HCT116 (cell line): ENCODE measurements at places on chromosomes 5 and 9.

- H3K27me3 ChIP-seq, result no peaks in the 10 kb centered on the region
- H3K27ac ChIP-seq, result peak overlapping the region; percentile 72
- peaks cover 58% of the 10 kb centered on the region for H3K4me1 ChIP-seq
- no peak for DNase-seq
These were observed 957 bp downstream of the PRELID1 start for GRCh38 chr5:177304392-177305119.

- H3K27me3 ChIP-seq, result peaks cover 64% of the 10 kb centered on the region
- H3K27ac ChIP-seq, result no peak overlapping the region
- no peaks in the 10 kb centered on the region for H3K36me3 ChIP-seq
- no peak for DNase-seq
These were observed 171.1 kb downstream of the TARS1 start for GRCh38 chr5:33611877-33612276.

GRCh38 chr5:126851501-126852011 lies 74.6 kb downstream of the LMNB1 start:
- no peaks in the 10 kb centered on the region for H3K27me3 ChIP-seq
- no peaks in the 10 kb centered on the region for H3K36me3 ChIP-seq
- no peaks in the 10 kb centered on the region for H3K4me1 ChIP-seq
- H3K4me3 ChIP-seq, result no peak overlapping the region
- DNase-seq, result no peak

GRCh38 chr5:92518318-92518904 lies 1062.6 kb downstream of the NR2F1-AS1 start:
- no peak overlapping the region for H3K4me3 ChIP-seq
- H3K36me3 ChIP-seq, result no peaks in the 10 kb centered on the region
- H3K27me3 ChIP-seq, result no peaks in the 10 kb centered on the region
- peak; percentile 16 for DNase-seq

- no peak for DNase-seq
- no peaks in the 10 kb centered on the region for H3K4me1 ChIP-seq
- no peak overlapping the region for H3K4me3 ChIP-seq
- H3K36me3 ChIP-seq, result no peaks in the 10 kb centered on the region
- H3K27me3 ChIP-seq, result peaks cover 30% of the 10 kb centered on the region
These were observed 220.9 kb downstream of the TRIM32 start for GRCh38 chr9:116907989-116908388.

GRCh38 chr5:7787770-7788169 lies 63.2 kb downstream of the CFAP90 start:
- H3K27me3 ChIP-seq, result peaks cover 19% of the 10 kb centered on the region
- H3K27ac ChIP-seq, result no peak overlapping the region
- no peak overlapping the region for H3K4me3 ChIP-seq
- no peak for DNase-seq
- H3K4me1 ChIP-seq, result no peaks in the 10 kb centered on the region

GRCh38 chr5:137355708-137356107 lies 143.4 kb downstream of the SPOCK1 start:
- H3K4me1 ChIP-seq, result no peaks in the 10 kb centered on the region
- no peak overlapping the region for H3K4me3 ChIP-seq
- no peak for DNase-seq
- no peak overlapping the region for H3K27ac ChIP-seq
- H3K27me3 ChIP-seq, result peaks cover 84% of the 10 kb centered on the region
- H3K36me3 ChIP-seq, result no peaks in the 10 kb centered on the region

- DNase-seq, result no peak
- H3K4me1 ChIP-seq, result no peaks in the 10 kb centered on the region
- H3K4me3 ChIP-seq, result no peak overlapping the region
- no peaks in the 10 kb centered on the region for H3K36me3 ChIP-seq
- no peak overlapping the region for H3K27ac ChIP-seq
These were observed 379.4 kb downstream of the PRR16 start for GRCh38 chr5:120843390-120843980.

DNA sequence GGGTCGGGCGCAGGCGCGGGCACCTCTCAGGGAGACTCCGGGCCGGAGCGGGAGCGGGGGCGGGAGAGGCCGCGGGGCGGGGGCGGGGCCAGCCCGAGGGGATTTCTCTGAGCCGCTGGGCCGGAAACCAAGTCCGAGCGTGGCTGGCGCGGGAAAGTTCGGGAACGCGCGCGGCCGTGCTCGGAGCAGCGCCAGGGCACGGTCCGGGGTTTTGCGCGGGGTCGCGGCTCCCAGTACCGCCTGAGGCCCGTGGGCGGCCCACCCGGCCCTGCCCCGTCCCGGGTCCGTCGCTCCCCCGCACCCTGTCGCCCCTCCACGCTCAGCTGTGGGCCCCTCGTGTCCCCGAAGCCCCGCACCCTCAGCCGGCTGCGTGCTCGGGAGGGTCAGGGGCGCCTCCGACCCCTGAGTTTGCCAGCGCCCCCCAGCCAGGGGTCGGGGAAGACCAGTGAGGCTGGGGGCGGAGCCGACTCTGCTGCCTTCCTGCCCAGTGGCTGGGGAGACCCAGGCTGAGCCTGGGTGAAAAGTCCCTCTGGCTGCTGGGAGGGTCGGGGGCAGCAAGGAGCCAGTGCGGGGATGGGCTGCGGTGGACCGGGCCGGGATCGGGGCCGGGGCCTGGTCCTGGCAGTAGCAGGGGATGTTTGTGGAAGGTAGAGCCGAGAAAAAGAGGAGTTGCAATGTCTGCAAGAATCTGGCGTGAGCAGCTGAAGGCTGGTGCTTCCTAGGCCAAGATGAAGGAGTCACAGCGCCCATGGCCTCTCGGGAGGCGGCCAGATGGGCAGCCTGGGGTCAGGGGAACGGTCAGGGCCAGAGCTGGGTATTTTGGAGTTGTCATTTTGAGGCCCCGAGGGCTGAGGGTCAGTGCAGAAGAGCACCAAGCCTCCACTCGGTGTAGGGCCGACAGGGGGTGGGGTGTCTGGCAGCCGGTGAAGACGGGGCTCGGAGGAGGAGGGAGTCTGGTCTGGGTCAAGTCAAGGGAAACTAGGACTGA lies 588 bp downstream of the TRAF2 start:
- peak overlapping the region; percentile 88 for H3K27ac ChIP-seq
- H3K27me3 ChIP-seq, result no peaks in the 10 kb centered on the region
- DNase-seq, result no peak
- H3K36me3 ChIP-seq, result no peaks in the 10 kb centered on the region
- peak overlapping the region; percentile 79 for H3K4me3 ChIP-seq

GRCh38 chr5:14956423-14957046 lies 85.0 kb upstream of the ANKH start:
- peaks cover 7% of the 10 kb centered on the region; the same call in 1 of the 2 replicates for H3K4me1 ChIP-seq
- no peaks in the 10 kb centered on the region for H3K27me3 ChIP-seq
- no peak for DNase-seq
- no peak overlapping the region for H3K27ac ChIP-seq

DNA sequence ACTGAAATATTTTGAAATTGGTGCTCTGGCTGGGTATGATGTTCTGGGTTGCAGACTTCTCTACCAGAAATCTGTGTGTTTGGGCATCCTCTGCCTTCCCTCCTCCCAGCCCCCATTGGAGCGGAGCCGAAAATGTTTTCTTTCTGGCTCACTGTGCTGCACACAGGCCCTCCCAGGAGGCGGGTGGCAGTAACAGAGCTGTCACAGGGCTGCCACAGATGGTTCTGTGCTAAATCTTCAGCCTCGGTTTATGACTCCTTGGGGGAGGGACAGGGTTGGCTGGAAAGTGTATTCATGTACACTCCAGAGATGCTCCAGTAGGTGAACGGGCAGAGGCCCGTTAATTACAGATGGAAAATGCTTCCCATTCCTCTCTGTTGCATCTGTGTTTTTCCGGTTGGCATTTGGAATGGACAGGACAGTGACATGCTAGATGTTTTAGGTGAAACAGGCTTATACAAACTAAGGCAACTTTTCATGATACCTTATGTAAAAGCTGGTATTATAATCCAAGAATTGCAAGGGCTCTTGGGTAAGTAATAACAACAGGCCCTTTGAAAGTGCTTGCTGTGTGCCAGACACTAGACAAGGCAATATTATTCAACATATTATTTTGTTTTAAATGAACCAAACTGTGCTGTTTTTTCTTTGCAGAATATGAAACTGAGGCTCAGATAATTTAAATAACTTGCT lies 180.2 kb downstream of the ADCY2 start:
- no peak overlapping the region for H3K27ac ChIP-seq
- H3K4me3 ChIP-seq, result no peak overlapping the region
- H3K36me3 ChIP-seq, result no peaks in the 10 kb centered on the region
- no peaks in the 10 kb centered on the region for H3K27me3 ChIP-seq
- no peaks in the 10 kb centered on the region for H3K4me1 ChIP-seq
- no peak for DNase-seq

- no peak for DNase-seq
- no peaks in the 10 kb centered on the region for H3K4me1 ChIP-seq
- no peak overlapping the region for H3K4me3 ChIP-seq
- no peak overlapping the region for H3K27ac ChIP-seq
These were observed 84.3 kb downstream of the EQTN start for GRCh38 chr9:27212621-27213020.

DNA sequence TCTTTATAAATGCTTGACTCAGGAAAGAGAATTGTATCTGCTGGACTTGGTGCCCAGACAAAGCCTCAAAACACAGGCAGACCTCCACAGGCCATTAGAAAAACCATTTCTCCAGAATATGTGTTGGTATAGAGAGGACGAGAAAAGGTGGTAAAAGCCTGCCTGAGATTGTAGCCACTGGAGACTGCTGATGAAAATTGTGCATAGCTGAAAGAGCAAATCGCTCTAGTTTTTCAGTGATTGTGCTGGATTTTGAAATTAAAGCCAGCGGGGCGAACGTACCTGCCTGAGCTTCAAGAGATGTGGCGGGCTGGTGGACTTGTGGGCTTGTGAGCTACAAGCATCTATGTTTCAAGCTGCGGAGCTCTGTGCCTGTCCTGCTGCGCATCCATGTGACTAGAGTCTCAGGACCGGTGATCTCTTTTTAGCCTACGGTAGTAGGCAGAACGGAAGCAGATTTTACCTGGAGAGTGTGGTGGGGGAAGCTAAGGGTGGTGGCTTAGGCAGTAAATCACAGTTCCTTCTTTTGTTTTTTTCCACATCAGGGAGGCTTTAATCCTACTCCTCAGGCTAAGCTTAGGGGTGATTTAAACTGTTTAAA lies 193.6 kb downstream of the SREK1 start:
- DNase-seq, result no peak
- H3K4me3 ChIP-seq, result no peak overlapping the region
- H3K27me3 ChIP-seq, result peaks cover 75% of the 10 kb centered on the region
- no peaks in the 10 kb centered on the region for H3K36me3 ChIP-seq
- H3K27ac ChIP-seq, result no peak overlapping the region
- H3K4me1 ChIP-seq, result no peaks in the 10 kb centered on the region

- H3K4me3 ChIP-seq, result no peak overlapping the region
- H3K36me3 ChIP-seq, result no peaks in the 10 kb centered on the region
- no peak for DNase-seq
- H3K4me1 ChIP-seq, result peaks cover 41% of the 10 kb centered on the region
- no peak overlapping the region for H3K27ac ChIP-seq
- H3K27me3 ChIP-seq, result no peaks in the 10 kb centered on the region
These were observed 179.1 kb downstream of the AUH start for GRCh38 chr9:91182429-91183225.

- H3K27me3 ChIP-seq, result no peaks in the 10 kb centered on the region
- no peaks in the 10 kb centered on the region for H3K36me3 ChIP-seq
- no peak for DNase-seq
- H3K27ac ChIP-seq, result no peak overlapping the region
- no peak overlapping the region for H3K4me3 ChIP-seq
These were observed 501.0 kb upstream of the EDIL3 start for GRCh38 chr5:84885485-84886258.

DNA sequence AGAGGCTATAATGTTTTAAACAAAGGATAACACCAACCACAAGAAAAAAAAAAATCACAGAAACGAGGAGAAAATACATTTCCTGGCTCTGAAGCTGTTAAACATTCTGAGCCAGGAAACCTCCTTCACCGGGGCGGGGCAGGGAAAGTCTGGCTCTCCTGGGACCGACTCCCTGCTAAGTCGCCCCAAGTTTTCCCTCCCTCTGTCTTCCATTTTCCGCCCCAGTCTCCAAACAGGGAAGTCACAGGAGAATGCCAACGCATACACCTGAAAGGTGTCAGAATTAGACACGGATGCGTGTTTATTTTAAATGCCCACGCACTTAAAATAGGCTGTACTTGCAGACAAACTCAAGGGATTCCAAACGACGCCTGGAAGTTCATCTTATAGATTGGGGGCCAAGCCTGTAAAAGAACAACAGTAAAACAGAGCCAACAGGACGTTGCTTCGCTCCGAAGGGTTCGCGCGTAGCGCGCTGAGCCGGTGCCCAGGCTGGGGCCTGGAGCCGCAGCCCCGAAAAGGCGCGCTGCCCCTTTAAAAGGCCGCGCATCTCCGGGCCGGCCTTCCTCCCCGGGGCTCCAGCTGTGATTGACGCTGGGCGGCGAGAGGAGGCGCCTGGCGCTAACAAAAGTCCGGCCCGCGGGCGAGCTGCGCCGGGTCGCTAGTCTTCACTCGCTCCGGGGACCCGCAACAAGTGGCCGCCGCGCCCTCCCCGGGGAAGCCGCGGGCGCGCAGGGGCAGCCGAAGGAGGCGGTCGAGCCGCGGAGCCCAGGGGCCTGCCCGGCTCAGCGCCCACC lies at the start of gene FBXL7:
TSS of gene FBXL7 (plus strand) at position 653 of the 797 bp plus-strand sequence.
- H3K36me3 ChIP-seq, result no peaks in the 10 kb centered on the region
- no peak for DNase-seq
- no peaks in the 10 kb centered on the region for H3K4me1 ChIP-seq

DNA sequence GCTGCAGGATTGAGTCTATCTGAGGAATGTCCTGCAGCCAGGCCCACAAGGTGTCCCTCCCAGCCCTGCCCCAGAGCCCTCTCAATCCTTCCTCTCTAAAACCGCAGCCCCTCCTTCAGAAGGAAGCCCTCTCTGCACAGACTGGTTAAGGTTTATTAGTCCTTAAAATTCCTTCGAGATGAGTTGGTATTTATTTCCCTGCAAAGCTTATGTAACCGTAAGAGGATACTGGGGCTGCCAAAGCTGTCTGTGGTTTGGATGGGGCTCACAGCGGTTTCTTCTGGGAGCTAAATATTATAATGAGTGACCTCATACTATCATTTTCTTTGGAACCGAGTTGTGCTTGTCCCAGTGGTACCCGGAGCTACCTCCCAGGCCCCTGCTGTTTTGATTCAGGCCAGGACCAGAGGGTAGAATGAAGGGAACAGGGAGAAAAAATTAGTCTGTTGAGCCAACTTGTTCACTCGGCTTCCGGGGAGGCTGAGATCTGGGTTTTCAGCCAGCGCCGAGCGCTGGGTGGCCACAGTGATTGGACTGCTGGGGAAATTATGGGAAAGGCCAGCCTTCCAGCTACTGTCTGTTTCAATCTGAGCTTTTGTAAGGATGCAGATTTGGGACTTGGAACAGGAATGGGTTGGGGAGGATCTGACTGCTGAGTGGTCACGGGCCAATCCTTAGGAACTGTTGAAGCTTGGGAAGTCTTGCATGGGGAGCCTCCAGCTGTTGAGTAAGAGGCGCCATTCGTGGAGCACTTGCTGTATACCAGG lies 107.5 kb downstream of the NDFIP1 start:
- H3K27ac ChIP-seq, result no peak overlapping the region
- H3K36me3 ChIP-seq, result no peaks in the 10 kb centered on the region
- peak; percentile 66 for DNase-seq
- H3K4me1 ChIP-seq, result peaks cover 24% of the 10 kb centered on the region

DNA sequence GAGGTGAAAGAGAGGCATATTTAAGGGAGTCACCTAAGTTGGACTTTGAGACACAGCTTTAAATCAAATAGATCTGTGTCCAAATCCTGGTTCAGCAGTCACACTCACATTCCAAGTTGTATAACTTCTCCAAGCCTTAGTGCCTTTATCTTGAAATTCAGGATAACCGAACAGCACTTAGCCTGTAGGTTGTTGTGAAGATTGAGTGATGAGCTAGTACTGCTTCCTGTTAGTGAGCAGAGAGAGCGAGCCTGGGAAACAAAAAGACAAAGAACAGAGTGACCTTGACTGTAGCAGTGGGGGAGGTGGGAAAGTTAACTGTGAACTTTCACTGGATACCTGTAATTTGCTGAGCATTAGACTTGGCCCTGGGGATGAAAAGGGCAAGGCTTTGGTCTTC lies 22.4 kb downstream of the MAML1 start:
- no peak overlapping the region for H3K27ac ChIP-seq
- no peak overlapping the region for H3K4me3 ChIP-seq
- DNase-seq, result no peak
- no peaks in the 10 kb centered on the region for H3K36me3 ChIP-seq
- H3K4me1 ChIP-seq, result no peaks in the 10 kb centered on the region
- no peaks in the 10 kb centered on the region for H3K27me3 ChIP-seq
